ENCODE measurements at places on chromosomes 2 and 18.

GRCh38 chr2:73285159-73285739 is 971 bp upstream of the FBXO41 start:
- no peak for DNase-seq

DNA sequence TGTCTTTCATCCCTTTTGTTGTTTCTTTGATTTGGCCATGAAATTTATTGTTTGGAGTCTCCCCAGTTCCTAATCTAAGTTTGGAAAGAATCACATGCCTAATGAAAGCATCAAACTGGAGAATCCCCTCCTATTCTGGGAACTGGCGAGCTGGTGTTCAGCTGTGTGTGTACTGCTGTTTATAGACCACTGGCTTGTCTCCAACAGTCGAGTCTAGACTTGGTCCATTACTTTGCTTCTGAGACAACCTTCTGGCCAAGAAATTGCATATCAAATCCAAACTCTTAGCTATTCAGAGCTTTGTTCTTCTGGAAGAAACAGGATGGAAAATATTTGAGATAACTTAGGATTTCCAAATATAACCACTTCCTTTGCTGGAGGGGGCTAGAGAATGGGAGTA is 111.5 kb upstream of the THSD7B start:
- no peak for DNase-seq

DNA sequence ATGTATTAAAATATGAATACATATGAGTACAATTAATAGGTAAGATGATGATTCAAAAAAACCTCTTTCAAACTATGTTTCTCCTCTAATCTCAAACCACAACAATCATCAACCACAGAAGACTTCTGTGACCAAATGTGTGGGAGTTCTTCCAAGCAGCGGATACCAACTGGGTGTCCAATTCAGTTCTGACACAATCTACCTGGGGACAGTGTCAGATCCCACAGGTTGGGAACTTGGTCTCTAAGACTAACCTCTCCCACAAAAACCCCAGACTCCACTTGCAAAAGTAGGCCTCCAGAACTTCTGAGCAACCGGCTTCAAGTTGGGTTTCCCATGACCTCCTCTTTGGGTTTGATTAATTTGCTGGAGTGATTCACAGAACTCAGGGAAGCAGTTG is 26.9 kb downstream of the FASTKD1 start:
- no peak for DNase-seq

GRCh38 chr2:191645434-191646162 is 32.3 kb upstream of the NABP1 start:
- no peak for DNase-seq

- no peak for DNase-seq
These were observed 574.8 kb downstream of the KCNJ3 start for GRCh38 chr2:155273323-155273722.

GRCh38 chr2:133109772-133110171 is 439.8 kb upstream of the LYPD1 start:
- DNase-seq, result no peak

DNA sequence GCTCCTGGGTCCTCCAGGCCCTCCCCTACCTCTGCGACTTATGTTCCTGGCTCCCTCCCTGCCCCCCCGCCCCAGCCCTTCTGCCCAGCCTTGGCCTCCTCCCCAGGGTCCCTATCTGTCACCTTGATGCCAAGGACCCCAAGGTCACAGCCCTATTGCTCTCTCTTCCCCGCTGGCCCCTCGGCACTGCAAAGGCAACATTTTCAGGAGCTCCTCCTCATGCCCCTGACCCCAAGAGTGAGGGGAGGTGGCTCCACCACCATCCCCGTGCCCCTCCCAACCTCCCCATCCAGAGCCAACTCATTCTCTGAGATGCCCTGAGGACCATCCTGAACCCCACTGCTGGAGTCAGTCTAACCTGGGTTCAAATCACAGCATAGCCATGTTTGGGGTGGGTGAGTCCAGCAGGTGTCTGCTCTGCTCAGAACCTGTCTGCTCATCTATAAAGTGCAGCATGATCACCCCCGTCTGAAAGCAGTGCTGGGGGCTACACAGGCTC is 11.7 kb downstream of the LIMS2 start:
- DNase-seq, result no peak

DNA sequence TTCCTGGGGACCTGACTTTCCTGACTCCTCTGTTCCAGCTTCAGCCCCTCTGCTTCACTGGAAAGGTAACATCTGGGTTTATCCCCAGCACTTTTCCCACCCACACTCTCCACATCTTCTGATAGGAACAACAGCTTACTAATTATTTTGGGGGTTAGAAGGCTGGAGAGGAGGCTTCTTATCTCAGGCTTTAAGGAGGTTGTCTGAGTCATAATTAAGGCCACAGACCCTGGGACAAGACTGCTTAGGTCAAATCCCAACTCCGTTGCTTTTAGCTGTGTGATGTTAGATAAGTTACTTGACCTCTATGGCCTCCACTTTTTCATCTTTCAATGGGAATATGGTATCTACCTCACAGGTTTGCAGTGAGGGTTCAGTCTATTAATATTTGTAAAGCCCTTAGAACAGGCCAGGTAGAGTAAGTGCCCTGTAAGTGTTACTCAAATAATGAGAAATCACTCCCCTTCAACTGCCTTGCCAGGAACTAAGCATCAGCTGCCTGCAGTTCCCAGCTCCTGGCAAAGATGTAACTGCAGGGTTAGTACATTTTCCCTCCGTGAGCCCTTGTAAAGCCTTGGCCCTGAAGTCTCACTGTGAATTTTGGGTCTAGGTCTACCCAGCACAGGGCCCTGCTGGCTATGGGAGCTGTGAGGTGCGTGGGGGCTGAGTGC is 123.6 kb downstream of the MTX2 start:
- no peak for DNase-seq

DNA sequence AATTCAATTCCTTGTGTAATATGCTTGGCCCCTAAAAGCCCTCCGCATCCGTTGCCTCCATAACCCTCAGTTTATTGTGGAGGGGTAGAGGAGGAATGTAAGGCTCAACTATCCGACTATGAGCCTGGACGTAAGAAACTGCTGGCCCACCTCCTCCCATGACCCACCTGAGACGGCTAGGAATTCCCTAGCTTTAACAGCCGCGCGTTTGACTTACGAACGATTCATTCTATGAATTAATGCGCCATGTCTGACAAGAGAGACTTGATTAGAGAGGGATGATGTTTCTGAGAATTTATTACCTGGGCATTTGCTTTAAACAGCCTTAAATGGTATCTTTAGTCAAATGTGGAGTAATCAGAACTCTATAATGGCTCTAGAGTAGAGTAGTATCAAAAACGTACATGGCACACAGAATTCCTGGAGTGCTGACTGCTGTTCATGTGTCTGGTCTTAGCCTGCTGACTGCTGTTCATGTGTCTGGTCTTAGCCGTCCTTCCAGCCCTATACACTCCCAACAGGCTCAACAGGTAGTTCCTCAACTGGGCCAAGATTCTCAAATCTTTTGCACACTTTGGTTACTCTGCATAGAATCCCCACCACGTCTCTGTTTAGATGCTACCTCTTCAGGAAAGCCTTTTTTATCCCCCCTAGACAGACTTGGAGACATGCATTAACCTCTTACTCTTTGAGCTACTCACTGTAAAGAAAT is 899 bp upstream of the GFPT1 start:
- DNase-seq, result no peak

DNA sequence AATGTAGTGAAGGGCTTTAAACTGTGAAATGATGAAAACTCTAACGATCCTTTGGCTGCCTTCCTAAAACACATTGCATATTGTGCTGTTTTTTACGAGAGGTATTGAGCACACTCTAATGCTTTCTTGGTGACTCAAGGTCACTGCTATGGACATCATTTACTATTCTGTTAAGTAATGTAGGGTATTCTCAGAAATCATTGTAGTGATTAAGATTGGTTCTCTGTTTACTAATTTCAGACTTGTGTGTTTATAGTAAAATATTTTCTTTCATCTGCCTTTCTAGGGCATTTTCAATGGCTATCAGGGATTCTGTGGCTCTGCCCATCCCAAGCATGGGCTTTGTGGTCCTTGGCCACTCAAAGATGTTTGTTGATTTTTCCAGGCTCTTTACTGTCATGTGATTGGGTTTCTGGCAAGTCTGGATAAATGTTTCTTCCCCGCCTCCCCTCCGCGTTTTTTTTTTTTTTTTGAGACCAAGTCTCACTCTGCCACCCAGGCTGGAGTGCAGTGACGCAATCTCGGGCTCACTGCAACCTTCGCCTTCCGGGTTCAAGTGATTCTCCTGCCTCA is 29.3 kb downstream of the UBE2F start:
- no peak for DNase-seq

DNA sequence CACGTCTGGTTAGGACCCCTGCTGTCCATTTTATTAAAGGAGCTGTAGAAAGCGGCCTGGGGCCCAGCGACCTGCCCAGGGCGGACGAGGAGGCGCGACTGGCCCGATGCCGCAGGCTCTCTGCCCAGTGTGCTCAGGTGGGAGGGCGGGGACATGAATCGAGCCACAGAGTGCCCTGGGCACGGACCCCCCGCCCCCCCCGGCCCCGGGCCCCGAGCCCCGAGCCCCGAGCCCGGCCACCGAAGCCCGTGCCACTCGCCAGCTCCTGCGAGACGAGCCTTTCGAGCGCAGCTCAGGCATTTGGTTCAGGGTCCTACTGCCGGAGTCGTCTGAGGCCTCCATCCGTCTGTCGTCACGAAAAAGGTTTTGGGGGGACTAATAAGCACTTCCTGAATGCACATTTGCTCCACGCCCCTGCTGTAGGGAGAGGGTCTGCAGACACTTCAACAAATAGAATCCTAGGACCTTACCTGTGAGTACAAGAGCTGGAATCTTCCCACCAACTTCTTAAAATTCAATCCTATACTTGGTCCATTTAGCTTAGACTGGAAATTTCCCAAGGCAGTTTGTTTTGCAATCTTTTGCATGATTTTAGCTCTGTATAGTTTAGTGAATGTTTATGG is 602 bp upstream of the ADAM17 start:
- no peak for DNase-seq

GRCh38 chr2:241535871-241536655 is 22.5 kb upstream of the BOK start:
- DNase-seq, result no peak

- DNase-seq, result no peak
These were observed 196.1 kb downstream of the ANKRD30B start for GRCh38 chr18:14943967-14944636.

GRCh38 chr18:9673296-9674251 is 34.5 kb upstream of the RAB31 start:
- DNase-seq, result no peak

DNA sequence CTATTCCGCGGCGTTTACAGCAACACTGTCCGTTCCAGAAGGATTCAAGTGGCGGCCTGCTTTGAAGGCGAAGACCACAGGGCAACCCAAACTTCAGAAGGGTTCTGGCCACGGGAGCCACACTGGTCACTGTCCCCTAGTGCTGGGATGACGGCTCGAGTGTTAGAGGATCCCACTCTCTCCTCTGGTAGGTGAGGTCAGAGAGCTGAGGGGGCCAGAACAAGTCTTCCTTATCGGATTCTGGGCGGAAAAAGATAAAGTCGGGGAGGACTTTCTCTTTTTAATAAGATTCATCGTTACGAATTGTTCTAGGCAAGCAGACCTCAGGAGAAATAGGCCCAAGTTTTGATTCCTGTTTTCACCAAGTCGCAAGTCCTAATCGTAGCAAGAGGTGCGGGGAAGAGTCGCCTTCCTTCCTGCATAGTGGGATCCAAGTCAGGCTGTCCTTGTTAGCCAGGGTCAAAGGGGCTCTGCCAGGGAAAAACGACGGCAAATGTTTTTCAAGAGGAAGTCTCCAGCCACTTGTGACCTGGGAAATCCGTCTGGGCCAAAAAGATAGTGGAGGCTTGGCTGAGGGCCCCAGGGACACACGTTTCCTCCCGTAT is 864 bp upstream of the MYL12A start:
- DNase-seq, result no peak

DNA sequence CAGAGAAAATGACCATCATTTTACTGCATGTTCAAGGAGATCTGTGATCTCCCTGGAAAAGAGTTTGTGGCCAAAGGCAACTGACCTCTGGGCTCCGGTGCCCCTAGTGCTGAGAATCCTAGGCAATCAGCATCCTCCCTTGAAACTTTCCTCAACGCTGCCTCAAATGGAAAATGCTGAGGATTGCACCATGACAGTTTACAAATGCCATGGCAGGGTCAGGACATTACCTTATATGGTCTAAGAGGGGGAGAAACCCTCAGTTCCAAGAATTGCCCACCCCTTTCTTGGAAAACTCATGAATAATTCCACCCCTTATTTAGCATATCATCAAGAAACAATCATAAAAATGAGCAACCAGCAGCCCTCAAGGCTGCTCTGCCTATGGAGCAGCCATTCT is 48.3 kb downstream of the ALPK2 start:
- no peak for DNase-seq

Data from esophagus squamous epithelium (tissue), 5 donors.